NCI-H2029 (cell line): ENCODE measurements at places on chromosomes 2 and 18.

DNA sequence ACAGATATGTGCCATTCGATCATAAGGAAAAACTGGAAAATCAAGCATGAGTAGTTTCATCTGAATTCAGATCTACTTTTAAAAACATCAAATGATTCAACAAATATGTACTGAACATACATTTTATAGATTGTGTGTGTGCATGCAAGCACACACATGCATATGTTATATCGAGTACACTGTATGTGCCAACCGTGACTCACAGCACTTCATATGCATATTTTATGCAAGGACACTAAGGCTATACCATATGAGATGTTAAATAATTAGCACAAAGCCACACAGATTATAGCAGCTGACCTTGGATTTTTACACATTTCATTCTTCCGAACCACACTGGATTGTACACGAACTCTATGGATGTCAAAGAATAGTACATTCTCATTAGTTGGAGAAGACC lies 161.2 kb downstream of the DNAH7 start:
- DNase-seq, result no peak

DNA sequence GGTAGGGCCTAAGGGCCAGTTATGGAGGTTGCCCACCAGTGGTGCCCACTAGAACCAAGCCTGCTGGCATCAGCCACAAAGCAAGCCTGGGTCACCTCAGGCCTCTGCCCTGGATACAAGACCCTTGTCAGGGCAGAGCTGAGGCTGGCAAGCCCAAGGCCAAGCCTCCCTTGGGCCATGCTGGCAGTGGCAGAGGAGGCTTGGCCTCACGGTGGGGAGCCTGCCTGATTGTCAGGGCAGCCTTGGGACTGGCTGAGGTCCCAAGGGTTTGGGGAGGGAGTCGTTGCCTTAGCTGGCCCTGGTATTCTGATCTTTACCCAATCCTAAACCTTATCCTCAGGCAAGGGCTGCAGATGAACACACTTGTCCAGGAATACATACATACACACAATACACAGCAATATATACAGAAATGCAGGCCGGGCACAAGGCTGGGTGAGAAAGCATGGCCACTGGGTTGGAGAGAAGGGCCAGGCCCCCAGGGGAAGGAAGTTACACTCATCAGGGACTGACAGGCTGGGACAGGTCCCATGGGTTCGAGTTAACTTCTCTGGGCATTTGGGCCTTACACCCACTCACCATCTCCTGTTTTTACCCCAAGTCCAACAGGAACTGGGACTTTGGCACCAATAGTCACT lies 21.0 kb downstream of the CCT7 start:
- no peak for DNase-seq

- DNase-seq, result no peak
Observed at GRCh38 chr2:208010506-208010905, 14.8 kb downstream of the PLEKHM3 start.

GRCh38 chr2:19504400-19505198 lies 146.2 kb upstream of the OSR1 start:
- no peak for DNase-seq

DNA sequence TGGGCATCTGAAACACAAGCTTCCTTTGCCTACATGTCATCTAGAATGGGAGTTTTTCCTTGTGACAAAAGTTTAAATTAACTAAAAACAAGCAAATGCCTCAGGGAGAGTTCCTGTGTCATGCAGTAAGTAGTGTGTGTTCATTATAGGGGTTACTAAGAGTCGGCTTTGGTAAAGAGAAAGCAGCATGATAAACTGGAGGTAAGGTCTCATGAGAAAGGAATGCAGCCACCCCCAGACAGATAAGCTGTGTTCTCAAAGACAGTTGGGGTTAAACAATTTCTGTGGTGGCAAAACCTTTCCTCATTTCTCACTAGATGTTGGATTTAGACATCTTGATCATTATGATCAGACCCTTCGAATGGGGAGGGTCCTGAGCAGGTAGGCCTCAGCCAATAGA lies 129.7 kb downstream of the MAP4K4 start:
- DNase-seq, result no peak

GRCh38 chr2:203811491-203812221 lies 55.9 kb upstream of the CTLA4 start:
- no peak for DNase-seq

DNA sequence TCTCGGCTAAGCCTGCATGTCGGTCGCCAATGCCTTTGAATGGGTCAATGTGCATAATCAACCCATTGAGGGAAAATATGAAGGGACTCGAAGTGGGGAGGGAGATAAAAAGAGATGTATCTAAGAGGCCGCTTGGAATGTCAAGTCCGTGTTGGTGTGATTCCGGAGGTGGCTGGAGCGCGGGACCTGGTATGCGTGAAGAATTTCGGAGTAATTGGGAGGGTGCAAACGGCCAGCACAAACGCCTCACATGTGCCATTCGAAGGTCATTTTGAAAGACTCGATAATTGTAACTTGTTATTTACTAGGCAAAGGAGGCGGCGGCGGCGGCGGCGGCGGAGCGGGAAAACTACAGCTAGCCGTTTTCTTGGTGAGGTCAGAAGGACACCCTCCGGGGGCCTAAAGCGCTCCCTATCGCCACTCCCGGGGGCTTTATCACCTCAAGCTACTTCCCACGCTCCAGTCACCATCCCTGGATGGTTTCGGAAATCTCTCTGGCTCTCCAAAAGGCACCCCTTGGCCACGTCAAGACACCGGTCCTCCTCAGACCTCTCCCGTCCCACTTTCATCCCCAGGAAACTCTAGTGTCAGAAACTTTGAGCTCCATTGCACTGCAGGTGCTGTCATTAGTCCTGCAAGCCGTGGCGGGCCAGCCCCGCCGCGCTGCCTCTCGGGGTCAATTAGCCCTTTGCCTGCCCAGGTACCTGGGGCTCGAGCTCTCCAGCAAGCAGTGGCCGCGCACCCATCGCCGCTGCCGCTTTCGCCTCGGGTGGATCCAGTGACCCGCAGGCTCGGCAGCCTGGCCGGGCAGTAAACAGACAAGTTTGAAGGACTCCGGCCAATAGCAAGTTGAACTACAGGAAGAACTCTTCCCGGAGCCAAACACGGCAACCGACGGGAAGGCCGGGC lies 1.5 kb downstream of the ERBB4 start:
- DNase-seq, result no peak

GRCh38 chr2:3348767-3349166 lies 28.9 kb downstream of the EIPR1 start:
- DNase-seq, result no peak

GRCh38 chr18:44687421-44687820 lies 6.7 kb downstream of the SETBP1 start:
- DNase-seq, result no peak

GRCh38 chr18:31490833-31491232 lies 7.1 kb upstream of the DSG2 start:
- DNase-seq, result no peak

GRCh38 chr18:24659827-24660720 lies 199.6 kb downstream of the HRH4 start:
- no peak for DNase-seq

DNA sequence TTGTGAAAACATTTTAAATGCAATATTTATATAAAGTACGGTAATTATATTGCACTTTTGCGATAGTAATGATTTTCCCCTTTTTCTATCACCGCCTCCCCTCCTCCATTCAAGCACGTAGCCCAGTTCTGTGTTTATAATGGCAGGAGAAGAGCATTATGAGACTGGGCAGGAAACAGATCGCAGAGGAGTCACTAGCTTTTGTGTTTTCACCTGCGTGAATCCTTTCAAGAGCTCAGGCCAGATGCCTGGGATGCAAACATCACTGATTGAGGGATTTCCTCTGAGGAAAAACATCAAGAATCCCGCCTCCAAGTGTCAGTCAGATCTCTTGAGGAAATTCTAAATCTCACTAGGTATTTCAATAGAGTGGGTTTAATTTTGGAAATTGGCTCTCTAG lies 178.4 kb upstream of the FN1 start:
- DNase-seq, result peak; percentile 13

DNA sequence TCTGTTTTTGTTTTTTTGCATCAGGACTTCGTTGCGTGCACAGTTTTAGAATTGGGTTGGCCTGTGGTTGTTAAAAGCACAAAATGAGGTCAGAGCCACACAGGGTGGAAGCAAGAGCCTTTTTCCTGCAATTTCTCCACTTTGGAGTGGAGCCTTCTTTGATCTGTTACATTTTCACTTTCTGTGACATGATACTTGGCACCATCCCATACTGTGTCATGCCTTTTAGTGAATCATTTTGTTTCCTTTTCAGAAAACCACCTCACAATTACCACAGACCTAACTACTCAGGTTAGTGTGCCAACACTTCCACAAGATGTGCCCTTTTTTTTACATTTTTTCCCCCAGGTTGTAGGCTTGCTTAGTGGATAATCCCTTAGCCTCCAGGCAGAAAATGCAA lies 32.5 kb downstream of the MERTK start:
- DNase-seq, result no peak

- DNase-seq, result no peak
Observed at GRCh38 chr2:234497594-234498235, 834 bp upstream of the ARL4C start.

DNA sequence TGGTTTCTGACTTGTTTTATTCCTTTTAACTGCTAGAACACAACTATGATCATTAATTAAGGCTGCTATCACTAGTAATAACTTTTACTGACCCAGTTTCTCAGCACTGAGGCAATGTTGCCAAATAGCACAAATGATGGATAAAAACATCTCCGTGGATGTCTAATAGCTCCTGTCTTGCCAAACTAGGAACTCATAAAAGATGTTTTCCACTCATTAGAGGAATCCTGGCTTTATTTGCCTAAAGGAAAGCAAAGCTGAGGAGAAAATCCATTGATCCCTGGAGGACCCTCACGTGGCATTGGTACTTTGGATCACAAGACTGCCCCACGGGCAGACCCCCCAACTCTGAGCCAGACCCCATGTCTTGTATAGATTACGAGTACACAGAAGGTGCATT lies 96.1 kb upstream of the ZNF397 start:
- no peak for DNase-seq

DNA sequence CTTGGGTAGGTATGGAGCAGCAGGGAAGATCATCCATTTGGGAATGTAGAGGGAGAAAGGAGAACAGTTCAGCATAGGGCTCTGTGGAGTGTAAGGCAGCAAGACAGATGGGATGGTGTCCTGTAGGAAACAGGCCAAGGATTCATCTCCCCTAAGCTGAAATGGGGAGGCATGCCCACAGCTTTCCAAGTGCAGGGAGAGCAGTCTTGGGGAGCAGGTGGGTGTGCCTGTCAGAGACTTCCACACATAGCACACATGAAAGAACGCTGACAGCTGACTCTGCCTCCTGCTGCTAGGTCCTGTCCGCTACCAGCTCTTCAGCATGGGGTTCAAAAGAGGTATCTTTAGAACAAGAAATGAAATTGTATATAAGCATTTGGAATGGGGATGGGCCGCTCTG lies 9.0 kb downstream of the SETBP1 start:
- DNase-seq, result no peak

GRCh38 chr2:98294711-98295110 lies 51.5 kb upstream of the CNGA3 start:
- no peak for DNase-seq

- DNase-seq, result no peak
Observed at GRCh38 chr2:158144914-158145625, 43.4 kb downstream of the UPP2 start.
